ENCODE measurements at places on chromosomes 6 and 20.
A peak's percentile ranks its signal among the peaks of the same experiment; 100 is the strongest.

DNA sequence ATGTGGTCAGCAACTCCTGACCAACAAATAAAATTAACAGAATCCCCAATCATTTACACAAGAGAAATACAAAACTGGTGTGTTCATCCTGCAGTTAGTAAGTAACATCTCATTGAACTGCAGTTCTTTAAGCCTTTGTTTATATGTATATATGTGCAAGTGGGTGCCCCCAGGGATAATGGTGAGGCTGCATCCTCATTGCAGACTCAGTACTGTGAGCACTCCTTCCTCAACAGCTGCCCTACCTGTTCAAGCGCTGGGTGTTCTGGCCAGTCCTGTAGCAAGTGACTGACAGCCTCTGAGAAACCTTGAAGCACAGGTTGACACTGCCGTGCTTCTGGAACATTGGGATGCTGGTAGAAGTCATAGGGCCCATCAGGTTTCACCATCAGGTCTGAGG, 49.8 kb upstream of the LYRM2 start:
- DNase-seq = no peak

- DNase-seq = no peak
These were observed 12.8 kb upstream of the RPS10 start for GRCh38 chr6:34438705-34439104.

DNA sequence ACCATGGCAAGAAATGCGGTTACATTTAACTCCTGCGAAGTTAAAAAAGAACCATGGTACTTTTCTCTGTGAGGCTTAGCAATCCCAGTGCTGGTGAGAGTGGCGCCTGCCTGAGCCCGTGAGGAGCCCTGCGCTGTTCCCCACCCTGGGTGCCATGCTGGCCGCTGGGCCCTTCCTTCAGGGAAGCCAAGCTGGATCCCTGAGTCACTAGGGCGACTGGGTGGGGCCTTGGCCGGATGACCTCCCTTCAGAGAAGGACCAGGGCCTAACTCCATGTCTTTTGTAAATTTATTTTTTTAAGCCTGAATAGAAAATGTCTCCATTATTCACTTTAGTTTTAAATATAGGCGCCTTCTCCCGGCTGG, 209.1 kb downstream of the ERMARD start:
- DNase-seq = peak; percentile 33

GRCh38 chr6:167970230-167970629, 27.2 kb upstream of the KIF25 start:
- DNase-seq = no peak

DNA sequence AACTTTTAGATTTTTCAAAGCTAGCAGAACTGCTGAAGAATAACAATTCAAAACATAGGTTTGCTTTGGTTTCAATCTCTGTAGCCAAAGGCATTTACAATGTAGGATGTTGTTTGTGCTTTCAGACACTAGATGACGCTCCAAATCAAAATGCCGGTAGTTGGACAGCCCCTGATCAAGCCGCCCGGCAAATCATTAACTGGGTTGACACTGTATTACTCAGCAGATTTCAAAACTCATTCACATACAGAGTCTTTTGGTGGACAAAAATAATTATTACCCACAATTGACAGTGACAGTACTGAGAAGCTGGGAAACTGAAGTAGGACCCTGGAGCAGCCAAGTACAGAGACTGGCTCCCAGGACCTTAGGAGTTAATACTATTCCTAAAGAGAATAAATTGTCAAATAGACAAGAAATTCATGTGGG, 21.3 kb upstream of the HFE start:
- peak; percentile 66 for DNase-seq

DNA sequence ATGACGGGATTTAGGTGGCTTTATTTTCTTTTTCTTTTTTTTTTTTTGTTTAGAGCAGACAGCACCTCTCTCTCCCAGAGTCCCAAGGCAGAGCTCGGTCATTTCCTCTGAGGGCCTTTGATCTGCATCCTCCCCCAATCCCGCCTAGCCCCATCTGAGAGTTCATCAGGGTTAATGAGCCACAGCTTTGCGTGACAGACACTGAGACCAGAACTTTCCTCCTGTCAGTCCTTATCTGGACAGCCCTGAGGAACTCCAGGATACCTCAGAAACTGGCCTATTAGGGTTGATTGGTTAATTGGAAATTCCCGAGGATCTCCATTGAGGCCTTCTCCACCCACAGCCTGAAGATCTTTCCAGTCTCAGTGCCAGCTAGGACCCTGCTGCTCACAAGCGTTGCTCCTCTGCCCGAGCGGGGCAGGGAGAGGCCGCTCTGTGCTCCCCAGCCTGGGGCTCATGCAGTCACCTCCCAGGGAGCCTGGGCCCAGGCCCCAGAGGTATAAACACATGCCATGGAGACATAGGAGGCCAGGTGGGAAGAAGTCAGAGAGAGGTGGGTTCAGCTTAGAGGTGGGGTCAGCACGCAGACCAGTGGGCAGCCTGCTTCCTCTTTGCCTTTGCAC, 1.4 kb upstream of the LRRN4 start:
- peak; percentile 48 for DNase-seq

- DNase-seq = no peak
These were observed 217.1 kb downstream of the PRL start for GRCh38 chr6:22079783-22080182.

- DNase-seq = peak; percentile 73
These were observed 25.8 kb downstream of the BHLHE23 start for GRCh38 chr20:62980970-62981369.

DNA sequence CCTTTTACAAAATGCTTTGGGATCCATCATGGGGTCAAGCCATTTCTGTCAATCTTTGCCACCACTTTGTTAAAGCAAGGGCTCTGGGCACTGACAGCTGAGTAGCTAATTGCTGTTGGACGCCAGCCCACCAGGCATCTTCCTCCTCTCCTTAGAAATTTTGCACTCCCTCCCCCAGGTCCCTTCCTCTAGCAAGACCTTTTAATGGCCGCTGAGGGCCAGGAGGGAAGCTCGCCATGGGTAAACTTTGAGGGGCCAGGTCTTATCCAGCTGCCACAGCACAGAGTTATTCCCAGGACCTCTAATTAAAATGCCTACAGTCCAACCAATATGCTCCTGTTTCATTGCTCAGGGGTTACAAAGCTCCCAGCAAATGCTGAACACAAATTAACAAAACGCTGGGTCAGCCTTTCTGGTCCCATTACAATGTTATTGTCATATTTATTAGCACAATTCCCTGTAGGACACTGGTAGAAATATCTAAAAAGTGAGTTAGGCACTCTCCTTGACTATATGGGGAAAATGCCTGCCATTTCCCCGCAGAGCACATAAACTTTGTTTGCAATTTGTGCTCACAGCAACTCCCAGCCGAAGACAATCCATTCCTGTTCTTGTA, 16.8 kb downstream of the SCML4 start:
- no peak for DNase-seq

DNA sequence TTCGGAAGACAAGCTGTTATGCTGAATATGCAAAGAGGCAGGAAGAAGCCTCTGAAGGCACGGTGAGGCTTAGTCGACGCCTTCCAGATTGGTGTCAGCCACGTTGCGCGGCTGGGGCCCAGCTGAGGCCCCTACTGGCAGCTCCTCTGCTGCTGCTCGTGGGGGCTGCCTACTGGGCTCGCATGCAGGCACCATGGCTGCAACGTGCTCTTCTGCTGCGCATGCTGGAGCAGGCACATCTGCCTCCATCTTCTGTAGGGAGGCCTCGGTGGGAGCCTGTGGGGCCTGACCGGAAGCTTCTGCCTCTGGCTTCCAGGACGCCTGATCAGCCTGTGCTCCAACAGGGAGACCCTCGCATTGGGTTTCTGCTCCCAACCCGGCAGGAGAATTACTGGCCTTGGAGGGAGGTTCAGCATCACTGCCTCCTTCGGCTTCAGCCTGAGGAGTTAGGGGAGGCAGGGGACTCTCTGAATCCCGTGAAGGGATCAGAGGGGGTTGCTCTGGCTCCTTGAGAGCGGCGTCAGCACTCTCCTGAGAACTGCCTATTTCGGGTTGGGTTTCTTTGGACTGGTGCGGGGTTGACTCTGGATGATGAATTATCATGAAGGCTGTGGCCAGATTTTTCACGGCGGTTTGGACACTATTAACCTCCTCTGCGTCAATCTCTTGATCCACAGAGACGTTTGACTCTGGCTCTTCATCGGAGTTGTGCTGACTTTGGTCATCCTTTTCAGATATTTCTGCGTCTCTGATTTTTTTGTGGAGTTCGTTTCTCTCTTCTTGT, 49.1 kb downstream of the TXLNB start:
- DNase-seq = no peak

GRCh38 chr20:47795214-47795907, 10.1 kb upstream of the SULF2 start:
- DNase-seq = no peak

DNA sequence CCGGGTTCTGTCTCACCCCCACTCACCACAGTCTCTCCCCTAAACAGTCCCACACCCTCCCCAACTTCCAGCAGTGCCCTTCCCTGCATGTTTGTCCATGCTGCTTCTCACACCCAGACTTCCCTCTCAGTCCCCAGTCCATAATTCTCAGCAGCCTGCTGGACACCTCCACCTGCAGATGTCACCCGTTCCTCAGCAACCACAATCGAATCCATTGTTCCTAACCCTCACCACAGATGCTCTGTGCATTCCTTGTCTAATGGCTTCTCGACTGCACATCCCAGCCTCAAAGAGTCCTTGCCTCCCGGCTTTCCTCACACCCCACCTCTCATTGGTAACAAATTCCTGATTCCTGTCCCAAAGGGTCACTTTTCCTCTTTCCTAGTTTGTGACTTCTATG, 55.6 kb downstream of the GOPC start:
- DNase-seq = no peak

- DNase-seq = no peak
These were observed 26.0 kb downstream of the MDN1 start for GRCh38 chr6:89793586-89793985.

DNA sequence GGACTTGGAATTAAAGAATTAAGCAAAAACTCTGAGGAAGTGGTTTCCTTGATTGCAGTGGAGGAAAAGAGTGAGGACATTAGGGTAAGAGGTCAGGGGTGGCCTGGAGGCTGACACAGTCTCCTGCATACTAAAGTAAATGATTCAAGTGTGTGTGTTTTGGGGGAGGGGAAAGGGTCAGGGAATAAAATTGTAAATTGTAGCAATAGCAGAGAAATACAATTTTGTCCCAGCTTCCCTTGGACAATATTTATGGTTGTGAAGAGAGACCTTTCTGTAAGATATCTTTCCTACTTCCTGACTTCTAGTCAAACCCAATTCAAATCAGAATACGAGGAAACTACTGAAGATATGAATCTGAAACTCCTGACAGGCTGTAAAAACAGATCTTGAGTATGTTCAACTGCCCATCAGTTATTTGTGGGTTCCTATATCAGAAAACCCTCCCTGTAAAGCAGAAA, 143.4 kb upstream of the HMGN3 start:
- DNase-seq = no peak

- DNase-seq = no peak
These were observed 7.9 kb downstream of the ZNF76 start for GRCh38 chr6:35267446-35267845.

GRCh38 chr20:63330084-63330760, 30.9 kb downstream of the CHRNA4 start:
- no peak for DNase-seq

- no peak for DNase-seq
These were observed 488.7 kb upstream of the NRSN1 start for GRCh38 chr6:23637296-23637695.

GRCh38 chr6:4336084-4336483, 200.7 kb upstream of the ECI2 start:
- no peak for DNase-seq

- DNase-seq = no peak
These were observed 280.7 kb upstream of the SUPT3H start for GRCh38 chr6:45658400-45658799.

DNA sequence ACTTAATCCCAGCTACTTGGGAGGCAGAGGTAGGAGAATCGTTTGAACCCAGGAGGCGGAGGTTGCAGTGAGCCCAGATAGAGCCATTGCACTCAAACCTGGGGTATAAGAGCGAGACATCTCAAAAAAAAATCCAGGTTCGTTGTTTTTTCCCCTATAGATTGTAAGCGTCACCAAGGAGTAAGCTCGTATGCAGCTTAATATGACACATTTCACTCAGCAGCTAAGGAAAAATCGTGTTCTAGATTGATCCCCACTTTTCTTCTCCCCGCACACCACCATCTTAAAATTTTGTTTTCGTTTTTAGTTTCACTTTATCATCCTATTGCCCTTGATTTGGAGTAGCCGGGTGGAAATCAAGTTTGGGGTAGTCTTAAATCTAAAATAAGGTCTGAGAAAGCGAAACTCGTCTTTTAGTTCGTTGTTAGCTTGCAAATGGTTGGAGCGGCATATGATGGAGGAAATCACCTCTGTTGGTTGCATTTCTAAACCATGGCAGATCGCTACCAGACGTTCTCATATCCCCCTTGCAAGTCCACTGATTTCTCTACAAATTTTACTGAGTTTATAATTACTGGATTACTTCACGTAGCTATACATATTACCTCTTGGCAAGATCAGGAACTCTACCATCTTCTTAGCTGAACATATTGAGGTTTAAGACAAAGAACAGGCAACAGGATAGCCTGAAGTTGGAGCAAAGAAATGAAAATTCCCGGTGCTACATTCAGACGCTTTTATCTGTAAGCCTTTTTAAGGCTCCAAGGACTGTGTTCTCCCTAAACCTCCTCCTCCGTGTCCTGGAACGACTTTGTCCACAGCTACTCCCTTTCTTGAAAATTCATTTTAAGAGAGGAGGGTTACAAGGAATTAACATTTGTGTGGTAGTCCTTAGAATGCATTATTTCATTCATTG, 91.1 kb upstream of the BTN3A2 start:
- no peak for DNase-seq

GRCh38 chr20:8049310-8049709, 29.7 kb upstream of the TMX4 start:
- DNase-seq = no peak

- DNase-seq = no peak
These were observed 65.9 kb downstream of the VEGFA start for GRCh38 chr6:43835872-43836419.

DNA sequence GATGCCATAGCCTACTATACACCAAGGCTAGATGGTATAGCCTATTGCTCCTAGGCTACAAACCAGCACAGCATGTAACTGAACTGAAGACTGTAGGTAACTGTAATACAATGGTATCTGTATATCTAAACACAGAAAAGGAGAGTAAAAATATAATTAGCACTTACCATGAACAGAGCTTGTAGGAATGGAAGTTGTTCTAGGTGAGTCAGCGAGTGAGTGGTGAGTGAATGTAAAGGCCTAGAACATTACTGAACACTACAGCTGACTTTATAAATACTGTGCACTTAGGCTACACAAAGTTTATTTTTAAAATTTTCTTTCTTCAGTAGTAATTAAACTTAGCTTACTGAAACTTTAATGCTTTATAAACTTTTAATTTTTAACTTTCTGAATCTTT, 129.5 kb downstream of the BTBD9 start:
- no peak for DNase-seq

- no peak for DNase-seq
These were observed 5.9 kb downstream of the HSPA12B start for GRCh38 chr20:3738111-3739053.

Measured in SK-N-SH (cell line).